Central memory CD8-positive, alpha-beta T cell (primary cell): ENCODE measurements at places on chromosomes 4 and X.

DNA sequence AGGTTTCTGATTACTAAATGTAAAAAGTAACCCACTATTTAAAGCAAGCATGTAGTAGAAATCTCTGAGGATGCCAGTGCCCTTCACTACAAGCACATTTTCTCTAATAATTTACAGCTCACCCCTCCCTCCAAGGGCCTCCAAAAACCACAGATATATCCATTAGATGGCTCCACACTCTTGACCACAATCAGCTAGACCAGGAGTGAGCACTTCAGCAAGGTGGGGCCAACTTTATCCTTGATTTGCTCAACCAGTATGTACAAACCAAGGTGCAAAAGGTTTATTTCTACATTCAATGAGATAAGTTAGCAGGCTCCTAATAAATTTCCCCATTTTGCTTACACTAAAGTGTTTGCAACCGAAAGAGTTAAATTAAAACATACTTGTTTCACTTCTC lies 35.8 kb downstream of the RFC1 start:
- no peak for DNase-seq

GRCh38 chr4:152708796-152709195 lies 29.0 kb upstream of the TMEM154 start:
- DNase-seq: no peak

DNA sequence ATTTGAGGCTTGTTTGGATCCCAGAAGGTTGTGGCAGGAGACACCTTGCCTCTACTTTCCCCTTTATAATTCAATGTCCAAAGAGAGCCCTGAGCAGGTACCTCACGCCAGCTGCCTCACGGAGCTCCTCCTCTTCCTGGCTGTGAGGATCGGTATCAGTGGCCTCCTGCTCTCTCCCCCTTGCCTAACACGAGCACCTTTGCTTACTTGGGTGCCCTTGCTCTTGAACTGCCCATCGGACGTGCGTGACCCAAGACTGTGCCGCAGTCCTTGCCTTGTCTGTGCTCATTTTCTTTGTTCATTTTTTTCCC lies 27.8 kb upstream of the MSANTD1 start:
- DNase-seq: no peak

- no peak for DNase-seq
Measured at GRCh38 chr4:126955292-126956183, 677.2 kb upstream of the INTU start.

DNA sequence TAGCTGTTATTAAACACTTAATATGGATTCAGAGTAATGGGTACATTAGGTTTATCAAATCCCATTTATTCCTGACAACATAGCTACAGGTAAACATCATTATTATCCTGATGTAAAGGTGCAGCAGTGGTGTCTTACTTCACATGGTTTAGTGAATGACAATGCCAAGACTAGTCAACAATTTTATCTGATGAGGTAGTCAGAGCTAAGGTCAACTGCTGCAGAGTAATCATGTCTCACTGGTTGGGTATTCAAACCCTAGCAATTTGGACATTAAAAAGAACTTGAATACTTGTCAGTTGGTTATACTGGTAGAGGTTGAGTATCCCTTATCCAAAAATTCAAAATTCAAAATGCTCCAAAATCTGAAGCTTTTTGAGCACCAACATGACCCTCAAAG lies 117.6 kb downstream of the MAB21L2 start:
- DNase-seq: no peak

- DNase-seq: no peak
Measured at GRCh38 chr4:137678796-137679195, 146.5 kb upstream of the PCDH18 start.

GRCh38 chr4:14000091-14000814 lies 372.7 kb upstream of the BOD1L1 start:
- no peak for DNase-seq

- no peak for DNase-seq
Measured at GRCh38 chr4:130257271-130257670, 1161.3 kb downstream of the C4orf33 start.

DNA sequence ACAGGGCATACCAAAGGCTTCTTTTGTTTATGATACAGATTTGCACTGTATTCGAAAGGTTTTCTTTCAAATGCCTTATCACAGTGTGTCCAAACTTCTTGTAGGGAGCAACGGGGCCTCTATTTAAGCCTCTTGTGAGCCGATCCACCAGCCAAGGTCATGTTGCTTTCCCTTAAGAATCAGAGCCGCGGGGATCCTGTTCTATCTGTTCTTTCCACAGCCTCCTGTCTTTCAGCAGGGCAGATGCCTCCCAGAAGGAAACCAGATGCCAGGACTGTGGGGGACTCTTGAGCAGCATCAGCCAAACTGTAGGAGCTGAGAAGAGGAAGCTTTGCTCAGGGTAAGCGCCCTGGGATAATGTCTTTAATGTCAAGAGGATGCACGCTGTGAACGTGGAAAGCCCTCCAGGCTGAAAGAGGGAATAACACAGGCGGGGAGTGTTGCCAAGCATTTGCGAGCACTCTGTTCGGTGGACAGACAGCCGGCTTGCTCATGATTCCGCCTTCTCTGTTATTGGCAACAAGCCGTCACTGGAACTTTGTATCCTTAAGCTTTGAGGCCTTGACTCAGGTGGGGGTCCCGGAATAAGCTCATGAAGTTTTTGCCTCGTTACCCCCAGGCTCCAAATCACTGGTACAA lies 279.8 kb upstream of the FRG1 start:
- no peak for DNase-seq

GRCh38 chr4:17665852-17666251 lies 51.4 kb downstream of the MED28 start:
- no peak for DNase-seq

- DNase-seq: no peak
Measured at GRCh38 chr4:101967697-101968346, 177.3 kb downstream of the BANK1 start.

- no peak for DNase-seq
Measured at GRCh38 chr4:145498430-145498829, 16.8 kb downstream of the SMAD1 start.

GRCh38 chr4:121177246-121178137 lies 13.4 kb upstream of the TNIP3 start:
- no peak for DNase-seq

DNA sequence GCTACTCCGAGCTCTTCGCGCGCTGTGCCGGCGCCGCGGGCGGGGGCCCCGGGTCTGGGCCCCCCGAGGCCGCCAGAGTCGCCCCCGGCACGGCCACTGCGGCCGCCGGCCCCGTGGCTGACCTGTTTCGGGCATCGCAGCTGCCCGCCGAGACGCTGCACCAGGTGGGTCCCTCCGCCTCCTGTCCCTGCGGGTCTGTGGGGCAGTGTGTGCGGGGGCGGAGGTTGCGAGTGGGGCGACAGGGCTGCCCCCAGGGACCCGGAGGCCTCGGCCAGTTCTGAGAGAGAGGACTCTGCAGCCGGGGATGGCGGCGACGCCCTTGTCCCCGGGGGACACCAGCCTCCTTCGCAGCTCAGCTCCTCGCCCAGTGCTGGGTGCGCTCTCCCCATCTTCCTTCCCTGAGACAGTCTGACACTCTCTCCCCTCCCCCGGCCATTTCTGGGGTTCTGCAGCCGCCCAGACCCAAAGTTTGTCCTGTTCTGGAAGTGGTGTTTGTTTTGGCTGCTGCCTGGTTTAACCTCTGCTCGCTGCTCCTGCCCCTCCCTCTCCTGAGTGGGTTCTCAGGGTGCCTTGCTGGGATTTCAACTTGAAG lies 609 bp downstream of the REPS2 start:
- DNase-seq: peak; percentile 12

- no peak for DNase-seq
Measured at GRCh38 chrX:20472148-20472547, 205.4 kb upstream of the RPS6KA3 start.

DNA sequence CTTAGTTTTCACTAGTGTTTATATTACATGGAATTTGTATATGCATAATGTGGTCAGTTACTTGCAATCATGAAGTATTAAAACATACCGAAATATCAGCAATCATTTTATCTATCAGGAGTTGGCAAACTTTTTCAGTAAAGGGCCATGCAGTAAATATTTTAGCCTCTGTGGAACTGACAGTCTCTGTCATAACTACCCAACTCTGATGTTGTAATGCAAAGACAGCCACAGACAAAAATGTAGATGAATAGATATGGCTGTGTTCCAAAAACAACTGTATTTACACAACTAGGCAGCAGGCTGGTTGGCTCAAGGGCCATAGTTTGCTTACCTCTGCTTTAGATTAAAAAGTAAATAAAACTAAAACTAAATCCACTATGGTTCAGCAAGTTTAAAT lies 200.2 kb downstream of the HS3ST1 start:
- DNase-seq: no peak

DNA sequence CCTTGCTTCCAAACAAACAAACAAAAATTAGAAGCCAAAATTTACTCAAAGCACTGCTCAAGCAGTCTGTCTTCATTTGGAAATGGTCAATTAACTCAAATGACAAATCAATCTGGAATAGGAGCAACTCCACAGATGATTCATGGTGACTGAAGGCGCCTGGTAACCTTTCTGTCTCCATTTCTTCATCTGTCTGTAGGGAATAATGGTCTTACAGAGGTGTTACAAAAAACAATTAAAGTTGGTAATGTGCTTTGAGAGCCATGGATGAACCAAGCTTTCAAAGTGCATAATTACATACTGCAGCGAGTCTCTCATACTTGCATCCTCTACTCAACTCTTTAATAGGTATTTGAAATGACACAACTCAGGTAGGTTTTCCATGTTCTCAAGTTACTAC lies 38.3 kb upstream of the STAG2 start:
- DNase-seq: no peak

DNA sequence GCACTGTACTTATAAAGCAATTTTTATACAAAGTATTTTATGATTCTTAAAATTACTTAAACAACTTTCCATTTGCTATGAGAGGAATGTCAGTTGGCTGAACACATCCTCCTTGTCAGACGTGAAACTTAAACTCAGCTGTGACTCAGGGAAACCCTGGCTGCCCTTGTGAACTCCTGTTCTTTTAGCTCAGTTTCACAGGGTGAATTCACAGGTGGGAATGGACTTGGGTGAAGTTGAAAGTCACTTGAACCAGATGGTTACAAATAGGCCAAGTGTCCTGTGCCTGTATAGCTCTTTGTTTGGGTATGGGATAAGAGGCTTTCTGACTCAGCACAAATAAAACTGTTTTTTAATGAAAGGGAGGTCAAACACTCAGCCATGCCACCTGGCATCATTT lies 67.4 kb upstream of the FAM47B start:
- no peak for DNase-seq

DNA sequence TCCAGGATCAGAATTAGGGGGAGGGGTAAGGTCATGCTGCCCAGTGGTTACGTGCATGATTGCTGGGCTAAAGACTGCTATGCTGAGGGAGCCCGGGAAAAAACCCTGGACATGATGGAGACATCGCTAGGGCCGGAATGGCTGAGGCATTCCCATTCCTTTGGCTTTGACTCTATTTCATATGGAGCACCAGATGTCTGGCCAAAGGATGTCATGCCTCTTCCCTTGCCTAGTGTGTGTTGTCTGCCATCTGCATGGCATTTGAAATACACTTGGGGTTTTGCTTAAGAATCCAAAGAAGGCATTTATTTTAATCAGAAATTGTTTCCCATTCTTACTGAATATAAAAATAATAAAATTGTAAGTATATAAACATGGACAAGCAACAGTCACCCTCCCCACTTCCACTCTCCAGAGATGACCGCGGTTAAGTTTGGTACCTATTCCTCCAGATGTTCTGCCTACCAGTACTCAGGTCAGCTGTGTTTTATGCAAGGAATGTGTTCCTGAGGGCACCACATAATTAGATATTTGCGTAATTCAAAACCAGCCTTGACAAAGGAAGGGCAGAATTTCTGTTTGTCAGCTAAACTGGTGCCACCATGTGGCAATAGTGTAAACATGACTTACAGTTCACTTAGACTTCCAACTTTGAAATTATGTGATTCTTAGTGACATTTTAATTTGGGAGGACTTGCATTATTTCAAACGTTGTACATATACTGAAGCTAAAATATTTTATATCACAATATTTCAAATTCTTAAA lies 105.9 kb downstream of the CT47B1 start:
- DNase-seq: no peak

GRCh38 chr4:126213996-126214395 lies 899.2 kb downstream of the FAT4 start:
- no peak for DNase-seq
